ENCODE measurements at places on chromosomes 6 and 20.

DNA sequence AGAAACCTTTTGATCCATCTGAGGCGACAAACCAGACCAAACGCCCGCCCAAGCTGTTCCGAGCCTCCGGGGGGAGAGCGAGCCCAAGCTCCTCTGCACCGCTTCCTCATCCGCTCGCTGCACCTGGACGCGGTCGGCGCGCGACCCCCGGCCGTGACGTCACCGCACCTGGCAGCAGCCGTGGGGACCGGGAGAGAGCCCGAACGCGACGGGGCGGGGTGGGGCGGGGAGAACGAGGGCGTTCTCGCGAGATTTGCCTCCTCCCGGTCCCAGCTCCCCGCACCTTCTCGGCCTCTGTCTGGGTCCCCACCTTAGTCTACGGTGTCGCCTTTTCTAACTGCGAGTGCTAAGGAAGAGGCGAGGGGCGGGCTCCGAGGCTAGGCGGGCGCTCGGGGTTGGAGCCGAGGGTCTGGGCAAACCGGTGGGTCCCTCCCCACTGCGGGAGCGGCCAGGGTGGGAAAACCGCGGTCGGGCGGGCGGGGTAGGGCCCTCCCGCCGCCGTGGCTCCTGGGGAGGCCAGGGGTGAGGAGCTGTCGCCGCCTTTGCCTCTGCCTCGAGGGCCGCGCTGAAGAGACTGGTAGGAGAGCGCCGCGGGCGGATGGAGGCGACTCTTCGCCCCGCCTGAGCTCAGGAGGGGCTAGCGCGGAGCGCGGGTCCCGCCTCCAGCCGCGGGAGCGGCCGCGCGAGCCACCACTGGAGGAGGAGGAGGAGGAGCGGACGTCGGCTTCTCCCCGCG lies at the start of gene CD2AP:
Gene CD2AP, plus strand, starts transcription at position 293 of the 736 bp plus-strand sequence. CDS start 456 bp downstream, outside the sequence.
- peak; percentile 85 for DNase-seq

DNA sequence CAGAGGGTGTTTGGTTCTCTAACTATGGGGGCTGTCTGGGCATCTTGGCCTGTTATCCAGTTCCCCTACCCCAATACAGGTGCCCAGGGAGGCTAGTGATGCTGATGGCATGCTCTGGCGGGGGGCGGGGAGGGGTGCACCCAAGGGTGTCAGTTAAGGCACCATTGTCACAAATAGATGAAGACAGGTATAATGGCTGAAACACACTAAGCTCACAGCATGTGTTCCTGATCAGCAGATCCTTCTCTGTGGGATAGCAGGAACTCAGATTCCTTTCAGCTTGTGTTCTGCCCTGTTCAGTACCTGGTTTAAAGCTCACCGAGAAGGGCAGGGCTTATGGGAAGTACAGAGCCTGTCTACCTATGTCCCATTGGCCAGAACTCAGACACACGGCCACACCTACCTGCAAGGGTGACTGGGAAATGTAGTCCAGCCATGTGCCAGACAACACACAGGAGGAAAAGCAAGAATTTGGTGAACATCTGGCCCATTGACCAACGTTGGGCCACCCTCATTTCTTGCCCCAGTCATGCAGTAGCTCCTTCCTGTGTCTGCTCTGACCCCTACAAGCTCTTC lies 3.4 kb upstream of the RSPO4 start:
- peak; percentile 23 for DNase-seq

- DNase-seq: no peak
Measured at GRCh38 chr6:23650676-23651075, 475.3 kb upstream of the NRSN1 start.

DNA sequence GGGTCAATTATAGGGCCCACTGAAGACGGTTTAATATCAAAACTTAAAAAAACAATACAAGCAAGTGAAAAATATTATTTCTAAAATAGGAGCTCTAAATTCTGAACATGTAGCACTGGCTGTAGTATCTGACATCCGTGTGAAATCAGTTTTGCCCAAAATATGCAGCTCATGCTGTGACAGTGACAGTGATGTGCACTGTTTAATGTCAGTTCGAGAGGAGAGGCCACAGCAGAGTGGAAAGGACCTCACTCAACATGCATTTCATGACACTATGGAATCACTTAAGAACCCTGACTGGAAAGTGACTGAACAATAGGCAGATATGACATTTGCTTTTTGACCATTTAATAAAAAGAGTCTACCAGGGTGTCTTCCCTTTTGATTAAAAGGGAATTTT lies 397.0 kb downstream of the FRK start:
- no peak for DNase-seq

DNA sequence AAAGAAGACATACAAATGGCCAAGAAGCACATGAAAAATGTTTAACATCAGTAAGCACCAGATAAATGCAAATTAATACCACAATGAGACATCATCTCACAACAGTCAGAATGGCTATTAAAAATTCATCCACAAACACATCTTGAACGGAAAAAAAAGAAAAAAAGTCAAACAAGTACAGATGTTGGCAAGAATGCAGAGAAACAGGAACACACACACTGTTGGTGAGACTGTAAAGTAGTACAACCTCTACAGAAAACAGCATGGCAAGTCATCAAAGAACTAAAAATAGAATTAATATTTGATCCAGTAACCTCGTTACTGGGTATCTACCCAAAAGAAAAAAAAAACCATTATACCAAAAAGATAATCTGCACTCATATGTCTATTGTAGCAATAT lies 6.5 kb downstream of the STX7 start:
- DNase-seq: no peak

DNA sequence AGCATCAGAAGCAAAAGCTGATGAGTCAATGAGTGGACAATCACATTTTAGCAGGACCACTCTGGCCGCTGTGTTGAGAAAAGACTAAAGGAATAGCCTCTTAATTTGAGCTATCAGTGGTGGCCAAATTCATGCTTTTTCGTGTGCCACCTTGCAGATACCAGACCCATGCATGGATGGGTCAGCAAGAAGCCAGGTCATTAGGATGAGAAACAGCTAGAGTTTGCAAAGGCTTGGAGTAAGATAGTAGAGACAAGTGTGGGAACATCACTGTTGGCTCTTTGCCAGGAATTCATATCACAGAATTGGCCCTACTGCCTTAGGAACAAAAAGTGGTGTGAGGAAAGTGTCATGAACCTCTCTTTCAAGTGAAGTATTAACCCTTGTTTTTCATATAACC lies 25.5 kb downstream of the MRAP2 start:
- DNase-seq: no peak

DNA sequence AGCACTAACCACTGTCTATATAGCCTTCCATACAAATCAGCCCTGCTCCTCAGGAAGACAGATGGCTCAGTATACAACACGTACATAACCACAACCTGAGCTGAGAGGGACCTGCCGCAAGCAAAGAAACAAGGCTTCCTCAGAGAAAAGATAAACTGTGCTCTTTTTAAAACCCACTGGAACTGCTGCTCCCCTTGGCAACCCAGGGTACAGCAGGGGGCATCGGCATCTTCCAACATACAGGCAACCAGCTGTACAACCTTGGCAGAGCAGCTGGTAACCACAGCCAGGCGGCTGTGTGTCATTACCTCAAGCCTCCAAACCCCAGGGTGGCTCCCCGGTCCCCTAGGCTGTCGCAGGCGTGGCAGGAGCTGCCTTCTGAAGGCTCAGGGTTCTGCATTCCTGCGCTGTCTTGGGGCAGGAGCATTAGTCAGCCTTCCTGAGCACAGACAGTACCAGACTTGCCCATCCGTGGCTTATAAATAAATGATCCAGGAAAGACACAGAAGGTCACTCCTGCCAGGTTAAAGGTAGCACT lies 249.5 kb downstream of the ADGRG6 start:
- DNase-seq: no peak

DNA sequence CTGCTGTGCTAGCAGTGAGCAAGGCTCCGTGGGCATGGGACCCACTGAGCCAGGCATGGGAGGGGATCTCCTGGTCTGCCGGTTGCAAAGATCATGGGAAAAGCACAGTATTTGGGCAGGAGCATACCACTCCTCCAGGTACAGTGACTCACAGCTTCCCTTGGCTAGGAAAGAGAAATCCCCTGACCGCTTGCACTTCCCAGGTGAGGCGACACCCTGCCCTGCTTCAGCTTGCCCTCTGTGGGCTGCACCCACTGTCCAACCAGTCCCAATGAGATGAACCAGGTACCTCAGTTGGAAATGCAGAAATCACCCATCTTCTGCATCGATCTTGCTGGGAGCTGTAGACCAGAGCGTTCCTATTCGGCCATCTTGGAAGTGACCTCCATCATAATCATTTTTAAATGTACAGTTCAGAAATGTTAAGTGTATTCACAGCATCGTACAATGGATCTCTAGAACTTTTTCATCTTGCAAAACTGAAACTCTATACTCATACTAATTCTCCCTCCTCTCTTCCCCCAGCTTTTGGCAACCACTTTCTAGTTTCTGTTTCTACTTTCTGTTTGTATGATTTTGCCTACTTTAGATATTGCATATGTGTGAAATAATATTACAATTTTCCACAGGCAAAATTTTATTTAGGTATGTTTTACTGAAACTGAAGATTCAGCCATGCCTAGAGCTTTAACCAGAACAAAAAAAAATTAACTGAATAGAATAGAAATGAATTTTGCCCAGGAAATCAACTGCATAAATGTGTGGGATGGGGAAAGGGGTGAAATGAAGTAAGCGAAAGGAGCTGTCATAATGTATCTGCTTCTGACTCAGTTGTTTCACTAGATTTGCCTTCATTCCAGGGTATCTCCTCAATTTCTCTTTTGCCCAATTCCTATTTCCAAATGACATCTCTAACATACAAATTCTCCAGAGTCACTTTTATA lies 100.0 kb downstream of the RWDD2A start:
- DNase-seq: no peak

DNA sequence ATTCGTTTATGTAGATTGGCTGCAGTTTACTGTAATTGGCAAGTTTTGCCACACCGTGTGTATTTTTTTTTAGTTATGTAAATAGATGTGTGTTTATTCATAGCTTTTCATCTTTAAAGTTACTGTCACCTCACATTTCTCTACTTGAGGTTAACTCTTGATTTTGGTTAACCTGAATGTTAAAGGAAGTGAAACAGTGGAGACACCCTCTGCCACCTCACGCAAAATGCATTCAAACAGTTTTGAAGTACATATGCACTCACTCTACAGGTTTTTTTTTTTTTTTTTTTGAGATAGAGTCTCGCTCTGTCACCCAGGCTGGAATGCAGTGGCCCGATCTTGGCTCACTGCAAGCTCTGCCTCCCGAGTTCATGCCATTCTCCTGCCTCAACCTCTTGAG lies 17.7 kb downstream of the OR2A4 start:
- DNase-seq: no peak

GRCh38 chr6:27492631-27493190 lies 19.8 kb upstream of the ZNF184 start:
- no peak for DNase-seq

DNA sequence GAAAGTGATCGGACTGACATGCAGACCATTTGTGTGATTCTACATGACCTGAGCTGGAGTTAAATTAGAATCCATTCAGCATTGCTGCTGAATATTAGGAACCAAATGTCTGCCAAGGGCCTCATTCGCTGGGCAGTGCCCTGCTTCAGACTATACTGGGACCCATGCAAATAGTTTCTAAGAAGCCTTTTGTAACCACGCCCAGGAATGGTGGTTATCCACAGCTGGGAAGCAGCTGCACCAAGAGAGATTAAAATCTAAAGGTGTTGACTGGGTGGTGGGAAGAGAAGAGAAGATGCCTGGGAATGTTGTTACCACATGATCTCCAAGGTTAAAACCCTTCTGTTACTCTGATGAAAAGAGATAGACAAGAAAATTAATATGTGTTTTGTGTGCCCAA lies 156.8 kb downstream of the PKHD1 start:
- DNase-seq: no peak

DNA sequence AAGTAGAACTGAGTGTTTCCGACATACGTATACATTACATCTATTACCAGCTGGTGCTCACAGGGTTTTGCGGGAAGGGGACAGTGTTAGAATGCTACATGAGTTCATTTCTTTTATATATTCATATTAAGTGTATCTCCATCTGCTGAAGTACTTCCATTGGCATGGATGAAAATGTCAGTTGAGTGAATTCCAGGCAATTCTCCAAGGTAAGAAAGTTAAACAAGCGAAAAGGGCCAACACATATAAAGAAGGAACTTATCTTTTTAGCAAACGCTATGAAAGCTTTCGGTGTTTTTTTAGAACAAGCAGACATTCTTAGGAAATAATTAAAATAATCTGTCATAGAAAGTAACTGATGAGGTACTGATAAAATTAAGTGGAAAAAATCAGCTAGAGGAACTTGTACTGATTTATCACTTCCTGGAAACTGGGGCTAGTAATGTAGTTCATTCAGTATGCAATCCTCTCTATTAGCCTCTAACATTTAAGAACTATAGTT lies 34.6 kb downstream of the RNF146 start:
- no peak for DNase-seq

- DNase-seq: no peak
Measured at GRCh38 chr6:56278171-56278591, 30.8 kb upstream of the COL21A1 start.

DNA sequence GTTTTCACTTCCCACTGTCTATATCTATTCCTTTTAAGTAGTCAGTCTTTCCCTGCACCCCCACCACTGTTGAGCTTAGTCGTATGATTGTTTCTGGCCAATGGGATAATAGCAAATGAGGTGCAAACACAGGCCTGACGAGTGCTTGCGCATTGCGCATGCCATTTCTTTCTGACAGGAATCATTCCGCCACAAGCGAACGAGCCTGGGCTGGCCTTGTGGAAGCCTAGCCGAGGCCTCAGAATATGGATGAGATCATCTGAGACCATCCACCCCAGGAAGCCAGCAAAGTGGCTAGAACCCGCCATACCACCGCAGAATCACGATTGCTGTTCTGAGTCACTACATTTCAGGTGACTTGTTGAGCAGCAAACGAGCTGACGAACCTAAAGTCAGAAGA lies 52.2 kb upstream of the PRL start:
- no peak for DNase-seq

- no peak for DNase-seq
Measured at GRCh38 chr6:55694148-55694547, 115.2 kb upstream of the HMGCLL1 start.

GRCh38 chr6:1297746-1298145 lies 14.2 kb upstream of the FOXQ1 start:
- DNase-seq: no peak

GRCh38 chr20:62644044-62644795 lies 1.9 kb downstream of the SLCO4A1 start:
- DNase-seq: no peak

- no peak for DNase-seq
Measured at GRCh38 chr6:169489563-169490245, 212.1 kb downstream of the WDR27 start.

DNA sequence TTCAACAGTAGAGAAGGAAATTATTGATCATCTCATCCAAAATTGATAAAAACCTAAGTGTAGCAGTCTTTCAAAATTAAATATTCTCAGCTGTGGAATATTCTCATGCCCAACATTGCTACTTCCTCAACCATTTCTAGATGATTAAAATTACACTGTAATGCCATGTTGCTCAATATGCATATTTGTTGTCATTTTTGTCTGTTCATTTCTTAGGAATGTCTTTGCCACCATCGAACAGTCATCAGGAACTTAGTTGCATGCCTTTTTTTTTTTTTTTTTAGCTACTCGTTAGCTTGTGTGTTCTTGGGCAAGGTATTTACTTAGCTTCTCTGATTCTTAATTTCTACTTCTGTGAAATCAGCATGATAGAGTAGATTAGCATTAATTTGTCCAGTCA lies 188.6 kb downstream of the DTNBP1 start:
- DNase-seq: no peak

GRCh38 chr20:49344975-49345374 lies 67.1 kb upstream of the ZNFX1 start:
- no peak for DNase-seq
